Hippocampal formation (tissue), 2 donors: ENCODE measurements at places on chromosomes 3 and 15.

GRCh38 chr15:87144775-87145174, 1065.1 kb downstream of the AGBL1 start:
- peak; percentile 1 for DNase-seq

- DNase-seq = no peak
These were observed 415.2 kb upstream of the FRG2C start for GRCh38 chr3:75248974-75249373.

DNA sequence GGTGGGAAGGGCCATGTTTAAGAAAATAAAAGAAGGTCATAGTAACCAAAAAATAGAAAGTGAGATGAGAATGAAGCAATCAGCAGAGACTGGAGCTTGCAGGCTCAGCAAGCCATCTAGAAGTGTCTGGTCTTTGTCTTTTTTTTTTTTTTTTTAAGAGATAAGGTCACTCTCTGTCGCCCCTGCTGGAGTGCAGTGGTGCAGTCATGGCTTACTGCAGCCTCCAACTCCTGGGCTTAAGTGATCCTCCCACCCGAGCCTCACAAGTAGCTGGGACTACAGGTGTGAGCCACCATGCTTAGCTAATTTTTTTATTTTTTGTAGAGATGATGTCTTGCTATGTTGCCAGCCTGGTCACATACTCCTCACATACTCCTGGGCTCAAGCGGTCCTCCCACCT, 36.2 kb downstream of the GXYLT2 start:
- DNase-seq = no peak

DNA sequence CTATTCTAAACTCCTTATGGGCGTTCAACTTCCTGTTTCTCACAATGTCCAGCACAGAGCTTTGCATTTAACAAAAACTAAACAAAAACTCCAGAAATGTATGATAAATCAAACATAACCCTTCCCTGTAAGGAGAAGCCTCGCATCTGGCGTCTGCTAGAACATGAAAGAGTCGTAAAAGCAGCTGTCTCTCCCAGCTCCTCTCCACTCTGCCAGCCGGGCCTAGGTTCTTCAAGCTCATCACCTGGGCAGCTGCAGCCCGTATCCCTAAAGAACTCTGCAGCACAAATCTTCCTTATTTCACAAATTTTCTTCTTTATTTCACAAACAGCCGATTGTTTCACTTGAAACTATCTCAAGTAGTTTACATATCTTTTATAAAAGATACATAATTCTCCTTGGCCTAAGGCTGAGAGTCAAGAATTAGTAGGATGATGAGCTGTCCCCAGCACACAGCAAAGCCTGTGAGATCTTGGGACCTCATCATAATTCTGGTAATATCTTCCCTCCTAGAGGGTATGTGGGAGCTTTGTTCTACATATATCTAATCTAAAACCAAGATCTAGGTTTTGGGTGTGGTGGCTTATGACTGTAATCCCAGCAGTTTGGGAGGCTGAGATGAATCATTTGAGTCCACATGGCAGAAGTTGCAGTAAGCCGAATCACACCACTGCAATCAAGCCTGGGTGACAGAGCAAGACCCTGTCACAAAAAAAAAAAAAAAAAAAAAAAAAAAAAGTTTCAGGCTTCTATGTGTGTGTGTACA, 35.3 kb downstream of the ANXA2 start:
- no peak for DNase-seq

- no peak for DNase-seq
These were observed 559 bp upstream of the LRRN1 start for GRCh38 chr3:3798631-3799113.

GRCh38 chr15:82851306-82851850, 42.0 kb downstream of the WHAMM start:
- no peak for DNase-seq

DNA sequence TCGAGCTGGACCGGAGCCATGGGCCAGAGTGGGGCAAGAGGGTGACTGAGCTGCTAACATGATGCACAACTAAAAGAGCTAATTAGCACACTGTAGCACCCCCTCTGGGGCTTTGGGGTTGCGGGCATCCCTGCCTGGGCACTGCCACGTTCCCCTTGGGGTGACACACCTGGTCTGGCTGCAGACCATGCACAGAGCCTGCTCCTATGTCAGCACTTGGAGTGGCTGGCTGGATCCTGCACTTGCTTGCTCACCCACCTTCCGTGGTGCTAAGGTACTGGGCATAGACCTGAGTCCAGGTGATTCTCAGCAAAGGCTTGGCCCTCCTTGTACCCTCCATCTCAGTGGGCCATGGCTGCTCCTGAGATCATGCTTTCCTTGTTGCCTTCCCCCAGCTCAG, 12.8 kb upstream of the SPTBN5 start:
- no peak for DNase-seq

- DNase-seq = no peak
These were observed 79.9 kb upstream of the ONECUT1 start for GRCh38 chr15:52870015-52870414.

DNA sequence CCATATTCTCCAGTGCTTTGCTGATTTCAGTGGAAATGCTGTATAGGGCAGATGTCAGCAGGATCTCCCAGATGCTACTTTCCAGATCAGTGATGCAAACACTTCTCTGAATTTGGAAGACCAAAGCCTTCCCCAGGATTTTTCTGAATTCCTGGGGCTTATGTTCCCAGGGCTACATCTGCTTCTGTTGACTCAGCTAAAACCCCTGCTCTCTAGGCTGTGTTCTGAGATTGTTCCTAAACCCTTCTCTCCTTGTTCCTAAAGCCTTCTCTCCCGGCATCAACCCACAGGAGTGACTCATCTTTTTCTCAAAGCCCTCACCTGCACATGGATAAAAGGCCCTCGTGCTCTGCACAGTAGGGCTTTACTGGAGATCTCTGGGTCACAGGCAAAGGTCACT, 35.5 kb downstream of the FAH start:
- no peak for DNase-seq

DNA sequence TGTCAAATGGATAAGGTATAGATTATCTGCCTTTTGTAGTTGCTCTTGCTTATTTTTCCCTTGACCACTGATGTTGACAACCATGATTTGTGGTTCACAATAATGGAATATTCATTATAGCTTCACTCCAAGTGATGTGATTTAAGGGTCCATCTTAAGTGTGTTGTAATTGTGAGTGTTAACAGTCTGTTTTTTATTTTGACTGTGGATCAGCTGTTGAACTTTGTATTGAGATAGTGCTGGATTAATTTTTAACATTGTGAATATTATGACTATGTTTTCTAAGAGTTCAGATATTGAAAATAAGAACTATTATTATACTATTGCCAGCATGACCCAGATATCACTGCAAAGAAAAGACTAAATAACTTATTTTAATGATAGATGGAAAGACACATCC, 8.6 kb upstream of the GASK1A start:
- DNase-seq = no peak

GRCh38 chr3:55009372-55009771, 81.5 kb upstream of the LRTM1 start:
- DNase-seq = no peak

- DNase-seq = no peak
These were observed 8.8 kb upstream of the DNAJA4 start for GRCh38 chr15:78255421-78256043.

GRCh38 chr3:18655827-18656226, 230.7 kb upstream of the SATB1 start:
- DNase-seq = no peak

DNA sequence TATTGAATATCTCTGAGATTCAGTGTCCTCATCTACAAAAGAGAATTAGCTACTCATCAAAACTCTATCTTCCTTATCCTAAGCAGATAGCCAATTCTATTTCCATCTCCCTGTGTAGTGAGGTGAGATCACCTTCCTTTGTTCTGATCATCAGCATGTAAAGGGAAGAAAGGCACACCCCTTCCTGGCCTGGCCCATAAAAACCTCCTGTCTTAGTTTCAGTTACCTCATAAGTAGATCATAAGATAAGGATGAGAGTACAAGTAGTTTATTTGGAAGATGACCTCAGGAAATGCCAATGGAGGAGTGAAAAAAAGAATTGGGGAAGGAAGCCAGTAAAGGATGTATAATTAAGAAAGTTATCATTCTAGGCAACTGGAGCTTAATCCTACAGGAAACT, 114.5 kb upstream of the GADL1 start:
- DNase-seq = no peak

DNA sequence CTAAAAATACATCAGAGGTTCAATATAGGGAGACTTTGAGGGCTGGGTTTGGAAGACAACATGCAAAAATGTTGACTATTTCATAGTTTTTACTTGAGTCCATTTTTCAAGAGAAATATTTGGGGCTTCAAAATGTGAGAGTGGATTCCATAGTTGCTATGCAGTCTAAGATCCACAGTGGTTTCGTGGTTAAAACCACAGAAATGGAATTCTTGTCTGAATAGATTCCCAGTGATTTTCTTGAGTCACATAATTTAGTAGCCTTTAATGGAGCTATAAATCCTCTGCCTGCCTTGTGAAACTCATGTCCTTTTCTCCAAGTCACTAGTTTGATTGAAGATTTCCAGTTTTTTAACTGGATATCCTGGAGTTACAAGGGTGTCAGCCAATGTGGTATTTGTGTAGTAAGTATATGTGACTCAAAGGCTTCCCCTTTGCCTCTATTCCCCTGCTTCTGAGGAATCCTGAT, 94.7 kb upstream of the RBMS3 start:
- DNase-seq = no peak

GRCh38 chr3:58217209-58217811, 6.5 kb upstream of the DNASE1L3 start:
- peak; percentile 61 for DNase-seq

DNA sequence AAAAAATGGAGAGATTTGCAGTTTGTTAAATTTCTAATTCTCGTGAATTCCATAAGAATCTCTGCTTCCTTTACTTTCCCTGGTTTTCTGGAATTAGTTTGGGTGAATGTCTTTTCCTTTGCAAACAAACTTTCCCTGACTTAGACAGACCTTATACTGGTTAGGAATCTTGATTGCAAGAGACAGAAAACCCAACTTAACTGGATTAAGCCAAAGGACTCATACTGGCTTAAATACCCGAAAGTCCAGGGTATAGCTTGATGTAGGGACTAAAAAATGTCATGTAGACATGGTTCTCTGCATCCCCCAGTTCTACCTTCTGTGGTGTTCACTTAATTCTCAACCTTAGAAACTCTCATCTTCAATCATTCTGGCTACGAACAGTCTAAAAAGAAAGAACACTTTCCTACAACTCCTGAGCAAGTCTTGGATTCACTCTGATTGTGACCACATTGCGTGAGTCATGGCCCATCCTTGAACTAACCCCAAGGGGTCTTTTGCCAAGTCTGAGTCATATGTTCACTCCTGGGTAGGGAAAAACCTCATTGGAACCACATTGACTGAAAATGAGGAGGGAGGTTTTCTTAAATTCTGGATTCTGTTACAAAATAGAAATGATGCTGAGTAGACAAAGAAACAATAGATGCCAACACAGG, 136.0 kb upstream of the DAZL start:
- no peak for DNase-seq

GRCh38 chr3:46523556-46523955, 25.8 kb downstream of the RTP3 start:
- DNase-seq = no peak

GRCh38 chr3:25784971-25785370, 1.7 kb upstream of the NGLY1 start:
- no peak for DNase-seq

DNA sequence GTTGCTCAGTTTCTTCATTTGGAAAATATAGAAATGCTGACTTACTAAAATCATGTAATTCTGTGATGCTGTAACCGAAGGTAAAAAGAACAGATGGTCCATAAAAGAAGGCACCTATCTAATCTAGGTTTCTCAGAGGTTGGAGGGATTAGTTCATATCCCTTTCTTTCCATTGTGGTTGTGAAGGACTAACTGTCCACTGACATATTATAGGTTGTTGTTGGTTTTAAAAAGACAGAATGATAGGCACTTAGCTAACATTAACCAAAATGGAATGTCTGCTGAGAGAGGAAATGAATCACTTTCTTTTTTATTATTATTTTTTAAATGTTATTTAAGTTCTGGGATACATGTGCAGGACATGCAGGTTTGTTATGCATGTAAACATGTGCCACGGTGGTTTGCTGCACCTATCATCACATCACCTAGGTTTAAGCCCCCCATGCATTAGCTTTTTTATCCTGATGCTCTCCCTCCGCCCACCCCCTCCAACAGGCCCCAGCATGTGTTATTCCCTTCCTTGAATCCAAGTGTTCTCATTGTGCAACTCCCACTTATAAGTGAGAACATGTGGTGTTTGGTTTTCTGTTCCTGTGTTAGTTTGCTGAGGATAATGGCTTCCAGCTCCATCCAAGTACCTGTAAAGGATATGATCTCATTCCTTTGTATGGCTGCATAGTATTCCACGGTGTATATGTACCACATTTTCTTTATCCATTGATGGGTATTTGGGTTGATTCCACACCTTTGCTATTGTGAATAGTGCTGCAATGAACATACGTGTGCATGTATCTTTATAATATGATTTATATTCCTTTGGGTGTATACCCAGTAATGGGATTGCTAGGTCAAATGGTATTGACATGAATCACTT, 45.8 kb downstream of the ALDH1A2 start:
- DNase-seq = no peak

DNA sequence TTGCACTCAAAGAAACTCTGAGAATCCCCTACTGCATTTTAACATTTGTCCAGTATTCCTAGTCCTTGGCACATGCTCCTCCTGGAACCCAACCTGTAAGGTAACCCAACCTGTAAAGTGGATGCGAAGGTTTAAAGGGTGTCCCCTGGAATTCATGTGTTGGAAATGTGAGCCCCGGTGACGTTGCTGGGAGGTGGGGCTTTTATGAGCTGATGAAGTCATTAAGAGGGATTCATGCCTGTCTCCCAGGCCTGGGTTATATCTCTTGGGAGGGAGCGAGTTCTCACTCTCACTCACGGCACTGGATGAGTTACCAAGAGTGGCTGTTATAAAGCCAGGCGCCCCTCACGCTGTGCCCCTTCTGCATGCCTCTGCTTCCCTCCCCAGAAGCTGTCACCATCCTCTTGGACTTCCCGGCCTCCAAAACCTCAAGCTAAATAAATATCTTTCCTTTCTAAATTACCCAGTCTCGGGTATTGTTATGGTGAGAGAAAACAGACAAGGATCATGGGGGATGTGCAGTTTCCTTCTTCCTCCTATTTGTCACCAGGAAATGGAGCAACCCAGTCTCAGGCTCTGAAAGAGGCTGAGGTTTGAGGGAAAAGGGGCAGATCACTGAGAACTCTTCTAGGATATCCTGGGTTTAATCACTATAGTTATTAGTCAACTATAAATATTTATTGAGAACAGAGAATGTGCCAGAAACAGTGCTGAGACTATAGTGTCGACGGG, 7.6 kb downstream of the XXYLT1 start:
- DNase-seq = no peak

- no peak for DNase-seq
These were observed 72.8 kb upstream of the ACAD9 start for GRCh38 chr3:128806588-128806987.

DNA sequence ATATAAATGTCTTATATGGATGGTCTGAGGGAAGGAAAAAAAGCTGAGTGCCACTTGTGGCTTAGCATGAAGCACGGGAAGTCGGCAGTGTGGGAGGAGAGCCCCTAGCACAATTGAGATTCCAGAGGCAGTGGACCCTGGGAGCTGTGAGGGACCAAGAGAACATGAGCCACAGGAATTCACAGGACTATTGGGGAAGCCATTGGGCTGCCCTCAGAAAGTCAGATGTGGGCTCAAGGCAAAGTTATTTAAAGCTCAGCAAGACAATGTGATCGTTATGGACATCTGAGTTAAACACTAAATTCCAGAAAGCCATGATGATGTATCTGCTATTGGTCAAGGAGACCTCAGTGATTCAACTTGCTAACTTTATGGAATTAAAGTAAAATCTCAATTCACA, 380.8 kb upstream of the IL12A start:
- no peak for DNase-seq
